ENCODE measurements at places on chromosomes 5 and 9. TPM values are rescaled to one million over a fixed set of nuclear protein-coding genes. Genes with fewer than 3 reads are reported as not detected.

ZNF782 gene
- total RNA-seq: 6.8 TPM

KCNMB1 gene
- not detected for total RNA-seq

SLC6A7 gene
- not detected for total RNA-seq

FOXD4L6 gene
- total RNA-seq: not detected

IFNA13 gene
- not detected for total RNA-seq

IPO11 gene
- total RNA-seq: 56.5 TPM

PAX5 gene
- not detected for total RNA-seq

TEK gene
- 4.9 TPM for total RNA-seq

LMX1B gene
- total RNA-seq: 12.4 TPM

TAF11L5 gene
- not detected for total RNA-seq

HMCN2 gene
- total RNA-seq: 2.3 TPM

F2RL2 gene
- 0.18 TPM for total RNA-seq

BAG1 gene
- total RNA-seq: 45.0 TPM

CCL21 gene
- not detected for total RNA-seq

CCDC180 gene
- total RNA-seq: 5.6 TPM

PCA3 gene
- total RNA-seq: not detected

LRRC8A gene
- total RNA-seq: 61.5 TPM

OMD gene
- total RNA-seq: not detected

TMEM171 gene
- total RNA-seq: 0.57 TPM

LCN1 gene
- not detected for total RNA-seq

F12 gene
- total RNA-seq: 0.95 TPM

Measured in endodermal cell (in vitro differentiated cells).